ENCODE measurements at places on chromosomes 7 and 10.

GRCh38 chr10:69576334-69577011 is 3.3 kb upstream of the NEUROG3 start:
- no peak overlapping the region for H3K4me3 ChIP-seq
- DNase-seq, result no peak
- H3K4me1 ChIP-seq, result peaks cover 36% of the 10 kb centered on the region
- H3K27me3 ChIP-seq, result peaks cover 32% of the 10 kb centered on the region
- no peaks in the 10 kb centered on the region for H3K36me3 ChIP-seq

DNA sequence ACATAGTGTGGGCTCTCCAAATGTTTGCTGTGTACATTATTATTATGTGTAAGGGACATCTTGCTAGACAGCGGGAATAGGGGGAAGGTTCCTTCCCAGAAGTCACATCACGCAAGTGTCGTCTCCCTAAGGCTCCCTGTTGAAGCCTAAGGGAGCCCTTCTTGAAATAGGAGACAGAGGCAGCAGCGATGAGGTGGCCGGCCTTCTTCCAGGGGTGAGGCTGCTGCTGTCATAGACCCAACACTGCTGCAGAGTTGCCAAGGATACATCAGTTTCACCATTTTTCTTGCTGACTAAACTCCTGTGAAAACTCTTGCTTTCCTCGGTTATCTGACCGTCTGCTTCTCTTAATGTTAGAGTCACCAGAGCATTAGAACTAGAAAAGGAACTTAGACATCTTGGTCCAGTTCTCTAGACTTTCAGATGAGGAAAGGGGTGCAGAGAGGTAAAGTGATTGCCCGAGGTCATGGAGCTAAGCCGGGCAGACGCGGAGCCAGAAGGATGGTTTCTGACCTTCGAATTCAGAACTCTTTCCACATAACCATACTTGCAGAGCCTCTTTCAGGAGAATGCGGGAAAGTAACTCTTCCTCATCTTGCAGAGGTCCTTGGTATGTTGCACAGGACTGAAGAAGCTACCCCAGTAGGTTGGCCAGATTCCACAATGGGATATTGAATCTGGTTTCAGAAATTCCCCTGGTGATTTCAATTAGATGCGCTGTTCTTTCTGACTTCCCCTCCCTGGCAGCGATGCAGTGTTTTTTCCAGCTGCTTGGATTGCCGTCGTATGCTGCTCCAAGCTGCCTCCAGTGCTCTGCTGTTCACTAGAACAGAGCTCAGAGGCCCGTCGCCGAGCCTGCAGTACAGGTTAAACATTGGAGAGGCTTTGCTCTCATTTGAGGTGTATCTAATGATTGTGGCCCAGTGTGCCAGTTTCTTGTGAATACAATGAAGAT is 217.1 kb downstream of the CAMK1D start:
- H3K27me3 ChIP-seq, result no peaks in the 10 kb centered on the region
- H3K36me3 ChIP-seq, result no peaks in the 10 kb centered on the region
- no peak for DNase-seq
- H3K4me3 ChIP-seq, result no peak overlapping the region

GRCh38 chr7:73446682-73447081 is 13.1 kb downstream of the FZD9 start:
- no peaks in the 10 kb centered on the region for H3K27me3 ChIP-seq
- no peak overlapping the region for H3K27ac ChIP-seq
- peaks cover 40% of the 10 kb centered on the region for H3K36me3 ChIP-seq
- DNase-seq, result no peak
- H3K4me1 ChIP-seq, result no peaks in the 10 kb centered on the region
- no peak overlapping the region for H3K4me3 ChIP-seq

DNA sequence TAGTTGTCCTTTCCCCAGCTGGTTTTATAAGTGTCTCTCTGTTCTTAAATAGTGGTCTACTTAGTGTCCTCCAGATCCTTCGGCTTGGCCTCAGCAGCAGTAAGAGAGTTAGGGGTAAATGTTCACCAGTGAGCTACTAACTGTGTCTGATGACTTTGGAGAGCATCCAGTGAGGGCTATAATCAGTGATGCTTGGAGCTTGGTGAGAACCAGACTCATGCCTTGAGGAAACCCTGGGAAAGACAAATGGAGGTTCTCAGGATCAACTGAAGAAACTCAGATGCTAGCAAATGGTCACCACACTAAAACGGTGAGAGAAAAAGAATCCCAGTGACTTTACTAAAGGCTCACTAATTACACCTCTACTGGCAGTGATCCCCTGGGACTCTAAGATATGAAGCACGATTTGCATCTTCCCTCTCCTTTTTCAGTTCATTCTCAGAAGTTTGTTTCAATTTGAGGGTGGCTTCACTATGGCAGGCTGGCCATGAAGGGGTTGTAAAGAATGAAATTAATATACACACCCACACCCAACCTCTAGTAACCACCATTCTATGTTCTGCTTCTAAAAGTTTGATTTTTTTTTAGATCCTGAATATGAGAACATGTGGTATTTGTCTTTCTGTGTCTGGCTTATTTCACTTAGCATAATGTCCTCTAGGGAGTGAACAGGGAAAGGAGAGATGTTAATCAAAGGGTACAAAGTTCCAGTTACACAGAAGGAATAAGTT is 177.9 kb downstream of the PDE1C start:
- no peaks in the 10 kb centered on the region for H3K4me1 ChIP-seq
- H3K27ac ChIP-seq, result no peak overlapping the region
- H3K27me3 ChIP-seq, result no peaks in the 10 kb centered on the region
- no peak for DNase-seq
- H3K36me3 ChIP-seq, result no peaks in the 10 kb centered on the region

GRCh38 chr10:8487346-8487745 is 432.9 kb downstream of the GATA3 start:
- no peak overlapping the region for H3K4me3 ChIP-seq
- no peaks in the 10 kb centered on the region for H3K4me1 ChIP-seq
- no peak overlapping the region for H3K27ac ChIP-seq
- no peak for DNase-seq
- H3K36me3 ChIP-seq, result no peaks in the 10 kb centered on the region
- H3K27me3 ChIP-seq, result peaks cover 25% of the 10 kb centered on the region

DNA sequence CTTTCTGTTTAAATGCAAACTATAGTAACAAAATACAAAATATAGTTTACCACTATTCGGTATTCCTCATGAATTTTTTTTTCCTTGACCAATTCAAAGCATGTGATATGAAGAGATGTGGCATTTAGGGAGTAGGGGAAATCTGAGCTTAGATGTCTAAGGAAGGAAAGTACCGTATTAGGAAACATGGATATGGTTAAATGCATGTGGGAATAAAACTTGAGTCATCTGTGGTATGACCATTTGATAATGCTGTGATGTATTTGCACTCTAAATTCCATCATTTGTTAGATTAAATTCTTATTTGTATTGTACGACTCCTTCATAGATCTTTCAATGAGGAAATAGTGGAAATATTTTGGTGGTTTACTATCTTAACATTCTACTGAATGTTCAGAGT is 19.7 kb downstream of the AHR start:
- no peaks in the 10 kb centered on the region for H3K27me3 ChIP-seq
- no peak for DNase-seq
- H3K27ac ChIP-seq, result no peak overlapping the region
- H3K4me3 ChIP-seq, result no peak overlapping the region
- peaks cover 85% of the 10 kb centered on the region for H3K4me1 ChIP-seq

DNA sequence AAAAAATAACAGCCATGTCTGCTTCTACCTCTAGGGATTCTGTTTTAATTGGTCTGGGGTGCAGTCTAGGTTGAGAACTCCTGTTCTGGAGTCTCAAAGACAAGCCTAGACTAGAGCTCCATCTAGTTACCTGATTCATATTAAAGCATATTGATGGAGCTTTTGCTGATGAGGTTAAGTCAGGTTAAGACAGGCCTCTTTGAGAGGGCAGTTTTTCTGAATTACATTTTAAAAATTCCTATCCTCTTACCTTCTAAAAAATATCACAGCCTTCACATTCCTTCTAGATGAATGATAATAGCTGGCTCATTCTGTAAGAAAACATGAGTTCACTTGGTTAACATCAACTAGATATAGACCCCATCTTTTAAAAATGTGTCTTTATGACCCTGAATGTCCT is 28.9 kb downstream of the MGAM start:
- H3K4me3 ChIP-seq, result no peak overlapping the region
- DNase-seq, result no peak
- H3K27me3 ChIP-seq, result no peaks in the 10 kb centered on the region
- no peaks in the 10 kb centered on the region for H3K4me1 ChIP-seq

DNA sequence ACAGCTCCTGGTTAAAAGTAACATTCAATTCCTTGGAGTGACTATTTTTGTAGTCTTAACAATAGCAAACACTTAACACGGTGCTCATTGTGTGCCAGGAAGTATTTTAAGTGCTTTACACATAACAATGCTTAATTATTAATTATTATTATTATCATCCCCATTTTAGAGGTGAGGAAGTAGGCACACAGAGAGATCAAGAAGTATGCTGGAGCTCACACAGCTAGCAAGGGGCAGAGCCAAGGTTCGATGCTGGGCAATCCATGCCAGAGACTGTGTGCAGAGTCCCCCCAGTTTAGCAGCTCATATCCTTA is 48.2 kb upstream of the SMNDC1 start:
- H3K4me1 ChIP-seq, result peaks cover 28% of the 10 kb centered on the region
- no peak for DNase-seq
- no peak overlapping the region for H3K27ac ChIP-seq
- H3K27me3 ChIP-seq, result no peaks in the 10 kb centered on the region

DNA sequence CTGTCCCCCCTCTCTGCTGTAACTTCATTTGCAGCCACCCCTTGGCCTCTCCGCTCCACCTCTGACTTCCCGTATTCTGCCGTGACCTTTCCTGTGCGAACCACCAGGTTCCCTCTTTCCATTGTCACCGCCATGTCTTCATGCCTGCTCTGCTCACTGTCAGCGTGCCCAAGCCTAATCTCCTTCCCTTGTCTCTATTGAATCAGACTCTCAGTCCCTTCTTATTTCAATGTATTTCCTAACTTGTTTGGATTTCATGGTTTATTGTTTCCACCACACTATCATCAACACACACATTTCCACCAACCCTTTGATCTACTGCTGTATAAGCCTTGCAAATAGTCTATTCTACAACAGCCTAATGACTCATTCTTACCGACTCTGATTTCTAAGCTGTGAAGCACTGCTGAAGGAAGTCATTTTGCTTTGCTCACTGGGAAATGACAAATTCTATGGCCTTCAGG is 30.0 kb upstream of the INHBA start:
- H3K36me3 ChIP-seq, result no peaks in the 10 kb centered on the region
- H3K27me3 ChIP-seq, result no peaks in the 10 kb centered on the region
- H3K4me3 ChIP-seq, result no peak overlapping the region
- no peak overlapping the region for H3K27ac ChIP-seq
- no peak for DNase-seq

DNA sequence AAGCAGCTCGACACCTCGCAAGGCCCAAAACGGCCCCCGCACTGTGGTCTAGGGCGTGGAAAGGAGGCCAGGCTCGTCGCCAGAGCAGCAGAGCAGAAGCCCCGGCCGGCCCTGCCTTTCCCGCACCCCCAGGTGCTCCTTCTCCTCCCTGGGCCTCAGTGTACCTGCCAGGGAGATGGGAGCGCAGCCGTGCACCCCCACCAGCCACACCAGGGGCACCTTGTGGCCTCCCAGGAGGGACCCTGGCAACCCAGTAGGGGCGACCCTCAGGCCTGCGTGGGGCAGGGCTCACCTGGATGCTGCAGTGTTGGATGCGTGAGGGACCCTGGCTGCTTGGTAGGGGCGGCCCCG is 9.5 kb downstream of the PDGFA start:
- DNase-seq, result no peak
- no peak overlapping the region for H3K27ac ChIP-seq
- H3K4me1 ChIP-seq, result peaks cover 44% of the 10 kb centered on the region
- no peaks in the 10 kb centered on the region for H3K27me3 ChIP-seq

- no peaks in the 10 kb centered on the region for H3K36me3 ChIP-seq
- H3K4me1 ChIP-seq, result no peaks in the 10 kb centered on the region
- no peaks in the 10 kb centered on the region for H3K27me3 ChIP-seq
- H3K27ac ChIP-seq, result no peak overlapping the region
- no peak overlapping the region for H3K4me3 ChIP-seq
These were observed 5.0 kb upstream of the ATXN7L1 start for GRCh38 chr7:105881439-105881838.

DNA sequence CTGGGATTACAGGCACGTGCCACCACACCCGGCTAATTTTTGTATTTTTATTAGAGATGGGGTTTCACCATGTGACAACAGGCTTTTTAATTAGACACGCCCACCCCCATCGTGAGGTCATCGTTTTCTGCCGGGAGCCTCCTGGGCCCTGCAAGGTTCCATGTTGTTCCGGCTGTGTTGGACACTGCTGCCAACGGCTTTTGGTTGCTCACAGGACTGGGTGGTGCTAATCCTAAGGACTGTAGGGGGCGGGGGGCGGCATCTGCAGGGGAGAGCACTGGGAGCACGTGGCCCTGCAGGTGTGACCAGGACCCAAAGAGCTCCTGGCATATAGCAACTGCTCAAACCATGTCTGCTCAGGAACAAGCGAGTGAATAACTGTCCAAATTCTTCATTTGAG is 29.5 kb upstream of the INSIG1 start:
- no peaks in the 10 kb centered on the region for H3K36me3 ChIP-seq
- H3K4me3 ChIP-seq, result no peak overlapping the region
- H3K4me1 ChIP-seq, result no peaks in the 10 kb centered on the region
- H3K27me3 ChIP-seq, result no peaks in the 10 kb centered on the region

- H3K36me3 ChIP-seq, result no peaks in the 10 kb centered on the region
- no peaks in the 10 kb centered on the region for H3K27me3 ChIP-seq
- H3K4me1 ChIP-seq, result no peaks in the 10 kb centered on the region
- no peak for DNase-seq
- H3K4me3 ChIP-seq, result no peak overlapping the region
These were observed 263.1 kb upstream of the HGF start for GRCh38 chr7:82032901-82033300.

GRCh38 chr10:44858988-44859387 is 52.1 kb upstream of the TMEM72 start:
- no peak for DNase-seq
- H3K27me3 ChIP-seq, result peaks cover 14% of the 10 kb centered on the region
- H3K4me3 ChIP-seq, result no peak overlapping the region
- H3K36me3 ChIP-seq, result no peaks in the 10 kb centered on the region

- DNase-seq, result no peak
- no peaks in the 10 kb centered on the region for H3K4me1 ChIP-seq
- no peaks in the 10 kb centered on the region for H3K27me3 ChIP-seq
- no peak overlapping the region for H3K4me3 ChIP-seq
These were observed 512.6 kb downstream of the PHTF2 start for GRCh38 chr7:78311181-78311580.

- peak overlapping the region; percentile 81 for H3K27ac ChIP-seq
- no peaks in the 10 kb centered on the region for H3K4me1 ChIP-seq
- no peak overlapping the region for H3K4me3 ChIP-seq
These were observed 42.7 kb upstream of the CHST3 start for GRCh38 chr10:71921324-71922027.

GRCh38 chr7:50147951-50148808 is 55.1 kb upstream of the ZPBP start:
- no peak overlapping the region for H3K27ac ChIP-seq
- H3K36me3 ChIP-seq, result no peaks in the 10 kb centered on the region
- H3K4me3 ChIP-seq, result no peak overlapping the region
- H3K4me1 ChIP-seq, result no peaks in the 10 kb centered on the region
- DNase-seq, result no peak

All from esophagus squamous epithelium (tissue), 5 donors.